ENCODE measurements at places on chromosomes 2 and 18.
A peak's percentile ranks its signal among the peaks of the same experiment; 100 is the strongest.

GRCh38 chr18:63083555-63083954, 236.0 kb downstream of the BCL2 start:
- no peak for DNase-seq

DNA sequence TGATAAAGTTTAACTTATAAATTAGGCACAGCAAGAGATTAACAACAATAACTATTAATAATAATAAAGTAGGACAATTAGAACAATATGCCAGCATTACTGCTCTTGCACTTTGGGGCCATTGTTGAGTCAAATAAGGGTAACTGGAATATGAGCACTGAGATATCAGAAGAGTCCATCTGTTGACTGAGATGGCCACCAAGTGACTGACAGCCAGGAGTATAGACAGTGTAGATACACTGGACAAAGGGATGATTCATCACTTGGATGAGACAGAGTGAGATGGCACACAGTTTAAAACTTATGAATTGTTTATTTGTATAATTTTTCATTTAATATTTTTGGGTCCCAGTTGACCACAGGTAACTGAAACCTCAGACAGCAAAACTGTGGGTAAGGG, 20.0 kb downstream of the NAB1 start:
- no peak for DNase-seq

- no peak for DNase-seq
Observed at GRCh38 chr2:109066917-109067597, 61.9 kb upstream of the SH3RF3 start.

GRCh38 chr2:69345434-69345833, 41.6 kb downstream of the GFPT1 start:
- DNase-seq = no peak

- peak; percentile 21 for DNase-seq
Observed at GRCh38 chr18:43049021-43049420, 66.5 kb downstream of the RIT2 start.

DNA sequence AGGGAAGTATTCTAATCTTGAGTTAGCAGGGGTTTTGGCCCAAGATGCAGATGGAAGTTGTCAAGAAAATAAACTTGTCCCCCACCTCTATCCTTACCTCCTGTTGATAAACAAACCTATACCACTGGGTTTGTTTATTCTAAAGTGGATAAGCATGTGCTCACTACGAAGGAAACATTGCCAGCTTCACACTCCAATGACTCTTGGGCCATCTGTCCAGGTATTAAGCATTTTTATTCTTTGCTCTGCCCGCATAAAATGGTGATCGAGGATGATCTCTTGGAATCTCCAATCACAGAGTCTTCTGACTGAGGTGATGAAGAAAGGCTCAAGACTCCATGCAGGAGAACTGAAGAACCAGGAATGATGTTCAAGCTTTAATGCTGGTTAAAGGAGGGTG, 1908.4 kb upstream of the PIK3C3 start:
- DNase-seq = peak; percentile 48

- DNase-seq = peak; percentile 53
Observed at GRCh38 chr18:63258749-63259566, 60.6 kb downstream of the BCL2 start.

DNA sequence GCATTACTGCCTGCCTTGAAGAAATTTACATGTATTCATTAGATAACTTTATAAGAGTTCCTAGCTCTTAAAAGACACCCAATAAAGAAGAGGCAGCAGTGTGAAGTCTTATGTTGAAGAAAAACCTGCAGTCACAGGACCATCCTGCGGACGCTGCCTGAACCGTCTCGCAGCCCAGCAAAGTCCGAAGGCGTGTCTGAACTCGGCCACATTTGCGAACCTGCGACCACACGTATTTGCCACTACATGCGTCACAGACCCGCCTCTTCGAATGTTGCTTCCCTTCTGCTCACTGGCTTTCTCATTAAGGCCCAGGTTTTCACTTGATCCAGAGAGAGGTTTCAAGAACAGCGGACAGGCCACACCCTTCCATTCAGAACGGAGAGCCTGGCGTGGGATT, 41.2 kb downstream of the CNGA3 start:
- DNase-seq = no peak
